Stimulated activated CD4-positive, alpha-beta T cell treated with anti-CD3 and anti-CD28 coated beads, Interleukin-4, amount 100 ng/mL, for 4 hours (primary cell): ENCODE measurements at places on chromosomes 1 and 21.

DNA sequence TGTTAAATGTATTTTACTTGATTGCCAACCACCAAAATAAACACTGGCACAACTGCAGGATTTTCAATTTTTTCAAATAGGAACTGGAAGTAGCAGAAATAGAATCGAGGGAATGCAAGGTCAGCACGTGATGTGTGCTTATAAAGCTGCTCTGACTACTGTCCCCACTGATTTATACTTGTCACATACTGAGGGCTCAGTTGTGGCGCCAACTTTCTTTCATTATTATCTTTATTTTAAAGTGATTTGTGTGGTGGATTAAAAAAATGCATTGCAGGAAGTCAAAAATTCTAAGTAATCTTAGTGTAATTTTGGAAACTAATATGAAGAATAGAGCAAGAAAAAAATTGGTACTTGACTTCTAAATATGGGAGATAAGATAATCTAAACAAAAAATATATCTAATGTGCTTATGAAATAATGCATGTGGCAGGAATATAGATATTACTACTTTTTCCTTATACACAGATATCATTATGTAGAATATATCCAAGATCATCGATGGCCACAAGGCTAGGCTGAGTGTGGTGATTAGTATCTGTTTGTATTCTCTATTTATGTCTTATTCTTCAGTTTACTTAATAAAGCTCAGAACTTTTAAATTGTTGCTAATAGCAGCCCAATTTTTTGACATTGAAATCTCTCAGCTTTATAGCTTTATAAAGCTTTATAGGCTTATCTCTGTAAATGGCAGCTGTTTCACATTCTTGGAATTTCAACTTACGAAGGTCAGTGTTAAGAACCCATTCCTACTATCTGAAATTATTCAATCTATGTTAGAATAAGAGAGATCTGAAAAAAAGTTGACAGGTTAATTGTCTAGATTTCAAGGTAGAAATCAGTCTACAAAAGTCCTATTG lies 404.5 kb upstream of the ADAMTS5 start:
- no peak for DNase-seq

DNA sequence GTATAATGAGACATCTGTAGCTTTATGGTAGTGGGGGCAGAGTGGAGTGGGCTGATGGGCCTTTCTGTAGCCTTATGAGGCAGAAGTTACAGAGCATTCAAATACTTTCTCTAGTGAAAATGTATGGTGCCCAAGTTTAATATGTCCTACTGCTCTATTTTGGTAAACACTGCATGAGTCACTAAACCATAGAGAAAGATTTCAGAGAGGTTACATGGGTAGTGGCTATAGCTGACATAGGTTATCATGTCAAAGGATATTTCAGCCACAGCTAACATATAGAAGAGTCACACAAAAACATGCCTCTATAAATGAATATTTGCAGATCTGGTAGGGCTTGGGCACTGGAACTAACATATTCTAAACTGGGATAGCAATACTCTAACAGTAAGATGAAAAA lies 212.4 kb upstream of the USP25 start:
- no peak for DNase-seq

GRCh38 chr1:2028870-2029560 lies 9.9 kb downstream of the GABRD start:
- DNase-seq: no peak

DNA sequence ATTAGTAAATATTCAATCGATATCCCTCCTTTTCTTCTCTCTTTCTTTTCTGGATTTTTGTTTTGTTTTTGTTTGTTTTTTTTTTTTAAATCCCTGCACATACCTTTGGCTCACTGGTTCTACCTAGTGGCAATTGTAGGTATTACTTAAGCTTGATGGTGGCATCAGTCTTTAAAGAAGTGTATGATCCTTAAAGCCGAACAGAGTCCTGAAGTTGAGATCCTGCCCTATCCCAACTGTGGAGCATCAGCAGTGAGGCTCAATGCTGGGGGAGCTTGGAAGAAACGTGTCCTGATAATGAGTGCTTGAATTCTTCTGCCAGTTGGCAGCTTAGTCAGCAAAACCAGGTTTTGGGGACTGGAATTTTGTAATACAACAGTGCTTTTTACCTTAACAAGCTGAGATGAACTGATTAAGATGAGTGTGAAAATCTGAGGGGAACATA lies 60.8 kb downstream of the FASLG start:
- no peak for DNase-seq

- DNase-seq: peak; percentile 38
Measured at GRCh38 chr21:45607021-45607908, 36.3 kb upstream of the PCBP3 start.

- DNase-seq: no peak
Measured at GRCh38 chr1:203769505-203770343, 4.7 kb downstream of the LAX1 start.

DNA sequence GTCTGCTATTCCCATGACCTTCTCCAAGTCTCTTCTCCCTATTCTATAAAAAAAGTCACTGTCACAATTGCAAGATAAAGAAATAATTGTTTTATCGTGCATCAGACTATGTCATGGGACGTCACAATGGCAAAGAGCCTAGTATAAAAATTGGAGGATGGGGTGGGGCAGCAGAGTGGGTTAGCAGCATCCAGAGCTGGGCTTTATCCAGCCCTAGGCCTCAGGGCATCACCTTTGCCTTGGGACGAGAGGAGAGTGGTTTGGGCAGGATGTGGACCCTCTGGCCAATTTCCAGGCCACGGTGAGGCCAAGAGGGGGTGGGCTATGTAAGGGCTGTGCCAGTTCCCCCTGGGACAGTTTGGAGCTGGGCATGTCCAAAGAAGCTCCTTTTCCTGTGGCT lies 25.7 kb downstream of the WNT4 start:
- DNase-seq: no peak

GRCh38 chr21:29078869-29079767 lies 5.7 kb upstream of the CCT8 start:
- DNase-seq: peak; percentile 14

DNA sequence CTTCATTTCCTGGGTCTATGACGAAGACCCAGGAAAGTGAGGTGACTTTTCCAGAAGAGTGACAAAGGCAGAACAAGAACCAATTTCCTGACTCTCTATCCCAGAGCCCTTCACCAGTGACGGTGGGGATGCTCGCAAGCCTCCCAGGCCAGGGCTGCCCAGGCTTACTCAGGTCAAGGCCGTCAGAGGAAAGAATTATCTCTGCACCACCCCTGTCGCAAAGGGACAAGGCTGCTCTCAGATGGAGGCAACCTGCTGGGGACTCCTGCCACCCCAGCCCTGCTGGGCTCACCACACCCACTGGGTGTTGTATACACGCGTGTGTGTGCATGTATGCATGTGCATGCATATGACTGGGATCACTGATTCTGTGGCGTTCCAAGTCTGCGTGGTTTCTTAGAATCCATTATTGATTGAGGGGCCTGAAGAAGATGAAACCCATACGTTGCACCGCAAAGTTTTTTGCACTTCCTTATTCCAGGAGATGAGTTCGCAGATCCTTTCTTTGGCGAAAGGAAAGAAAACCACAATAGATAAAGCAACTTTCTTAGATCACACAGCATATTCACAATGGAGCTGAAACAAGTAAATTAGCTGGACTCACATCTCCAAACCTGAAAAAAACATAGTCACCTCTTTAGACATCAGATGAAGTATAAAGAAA lies 255.8 kb downstream of the RHOU start:
- DNase-seq: no peak

- no peak for DNase-seq
Measured at GRCh38 chr21:24714646-24715200, 892.6 kb downstream of the MRPL39 start.

DNA sequence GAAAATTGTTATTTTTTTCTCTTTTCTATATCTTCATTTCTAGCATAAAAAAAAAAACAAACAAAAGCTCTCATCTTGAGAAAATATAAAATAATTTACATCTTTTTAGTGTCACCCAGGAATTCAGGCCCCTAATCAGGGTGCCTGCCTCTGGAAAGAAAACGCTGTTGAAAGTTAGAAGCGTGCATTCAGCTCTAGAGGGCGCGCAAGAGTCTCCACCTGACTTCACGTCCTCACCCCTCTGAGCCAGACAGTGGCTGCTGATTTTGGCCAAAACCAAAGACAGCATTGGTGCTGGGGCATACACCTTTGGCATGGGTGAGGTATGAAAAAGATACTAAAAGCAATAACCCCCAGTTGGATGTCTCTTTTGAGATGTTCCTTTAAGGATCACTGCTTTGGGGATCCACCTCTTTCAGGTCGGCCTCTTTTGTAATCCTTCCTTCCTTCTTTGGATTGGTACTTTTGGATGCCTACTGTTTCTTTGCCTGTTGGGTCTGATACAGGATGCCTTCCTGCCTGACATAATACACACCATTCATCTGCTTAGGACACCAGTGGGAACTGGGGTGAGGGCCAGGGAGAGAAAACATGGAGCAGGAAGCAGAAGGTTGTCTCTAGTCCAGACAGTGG lies 77.6 kb upstream of the CHRM3 start:
- no peak for DNase-seq

GRCh38 chr1:37442644-37443043 lies 31.7 kb upstream of the ZC3H12A start:
- DNase-seq: no peak

DNA sequence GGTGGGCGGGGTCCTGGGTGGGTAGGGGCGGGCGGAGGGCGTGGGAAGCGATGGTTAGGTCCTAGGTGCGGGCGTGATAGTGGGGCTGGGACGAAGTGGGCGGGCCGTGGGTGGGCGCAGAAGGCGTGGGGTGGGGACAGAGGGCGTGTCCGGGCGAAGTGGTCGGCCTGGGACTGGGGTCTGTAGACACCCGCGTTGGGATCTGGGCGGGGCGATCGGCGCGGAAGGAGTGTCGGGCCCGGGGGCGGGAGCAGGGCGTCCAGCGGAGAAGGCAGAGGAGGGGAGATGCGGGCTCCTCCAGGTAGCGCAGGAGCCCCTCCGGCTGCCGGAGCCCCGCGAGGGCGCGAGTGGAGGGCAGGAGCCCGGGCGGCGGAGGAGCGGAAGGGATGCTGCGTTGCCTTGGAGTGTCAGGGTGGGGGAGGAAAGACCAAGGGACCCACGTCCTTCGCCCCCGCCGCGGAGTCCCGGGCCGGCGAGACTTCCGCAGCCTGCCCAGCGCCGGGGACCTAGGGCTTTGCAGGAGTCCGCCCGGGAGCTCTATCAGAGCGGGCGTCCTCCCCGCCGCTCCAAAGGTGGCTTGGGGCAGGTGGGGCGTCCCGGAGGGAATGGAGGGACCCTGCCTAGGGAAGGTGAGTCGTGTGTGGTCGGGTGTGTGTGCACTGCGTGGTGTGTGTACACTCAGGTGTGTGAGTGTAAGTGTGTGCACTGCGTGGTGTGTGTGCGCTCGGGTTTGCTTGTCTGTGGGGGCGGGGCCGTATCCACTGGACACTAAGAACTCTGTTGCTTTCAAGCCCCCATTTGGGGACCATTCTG lies 27.0 kb upstream of the PRSS38 start:
- no peak for DNase-seq

DNA sequence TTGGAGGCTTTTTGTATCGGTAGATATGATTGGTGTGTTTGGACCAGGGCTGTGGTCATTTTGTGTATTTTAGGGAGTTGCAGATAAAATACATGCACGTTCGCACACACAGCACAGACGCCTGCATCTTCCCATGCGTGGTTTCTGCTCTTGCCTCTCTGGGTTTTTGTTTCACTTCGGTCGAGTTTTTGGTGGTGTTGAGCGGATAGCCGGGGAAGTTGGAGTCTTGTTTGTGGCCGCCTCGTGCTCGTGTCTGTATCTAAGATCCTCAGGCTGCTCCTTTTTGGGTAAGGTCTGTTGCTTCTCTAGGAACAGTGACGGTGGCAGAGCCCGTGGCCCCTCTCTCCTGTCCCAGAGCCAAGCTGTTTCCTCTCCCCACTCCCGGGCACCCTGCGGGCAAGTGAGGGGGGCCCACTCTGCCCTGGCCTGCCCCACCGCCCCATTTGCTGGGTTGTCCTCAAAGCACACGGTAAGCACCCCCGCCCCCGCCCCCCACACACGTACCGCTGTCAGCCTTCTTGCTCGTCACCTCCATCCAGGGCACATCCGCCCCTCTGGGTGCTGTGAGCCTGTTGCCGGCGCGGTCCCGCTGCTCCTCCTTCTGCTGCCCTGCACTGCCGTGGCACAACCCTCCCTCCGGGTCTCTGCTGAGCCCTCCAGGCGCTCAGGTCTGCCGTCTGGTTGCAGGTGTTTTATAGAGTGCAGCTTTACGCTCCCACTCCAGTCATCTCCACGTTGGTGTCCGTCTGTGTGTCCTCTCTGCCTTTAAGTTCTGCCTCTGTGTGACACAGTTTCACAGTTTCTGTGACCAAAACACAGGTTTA lies 51.9 kb downstream of the AGPAT3 start:
- peak; percentile 64 for DNase-seq

DNA sequence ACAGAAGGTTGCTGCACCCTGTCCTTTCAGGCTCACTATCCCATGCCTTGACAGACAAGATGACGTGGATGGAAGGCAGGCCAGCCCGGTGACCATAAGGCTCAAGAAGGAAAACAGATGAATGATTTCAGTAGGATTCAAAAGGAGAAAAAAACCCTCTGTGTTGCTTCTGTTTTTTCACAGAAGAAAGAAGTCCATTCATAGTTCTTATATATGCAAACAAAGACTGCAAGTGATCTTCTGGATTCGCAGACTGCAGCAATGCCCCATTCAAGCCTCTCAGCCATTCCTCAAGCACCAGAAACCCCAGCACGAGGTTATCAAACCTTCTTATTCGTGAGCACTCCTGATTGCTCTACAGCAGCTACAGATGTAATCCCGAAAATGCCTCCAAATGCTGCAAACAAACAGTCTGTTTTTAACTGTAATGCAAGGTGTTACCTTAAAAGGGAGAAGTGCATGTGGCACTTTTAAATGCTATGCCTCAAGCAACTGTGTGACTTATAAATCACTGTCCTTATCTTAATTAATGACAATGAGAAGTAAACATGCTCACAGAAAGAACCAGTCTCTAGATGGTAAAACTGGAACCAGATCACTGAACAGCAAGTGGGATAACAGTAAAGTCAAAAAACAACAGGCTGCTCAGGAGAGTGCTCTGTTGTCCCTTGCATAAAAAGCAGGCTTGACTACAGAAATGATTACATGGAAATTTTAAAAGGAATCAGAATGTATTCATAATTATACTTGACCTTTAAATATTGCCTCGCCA lies 173.9 kb downstream of the HHIPL2 start:
- DNase-seq: no peak

- DNase-seq: no peak
Measured at GRCh38 chr1:203200916-203201315, 14.4 kb upstream of the CHI3L1 start.

DNA sequence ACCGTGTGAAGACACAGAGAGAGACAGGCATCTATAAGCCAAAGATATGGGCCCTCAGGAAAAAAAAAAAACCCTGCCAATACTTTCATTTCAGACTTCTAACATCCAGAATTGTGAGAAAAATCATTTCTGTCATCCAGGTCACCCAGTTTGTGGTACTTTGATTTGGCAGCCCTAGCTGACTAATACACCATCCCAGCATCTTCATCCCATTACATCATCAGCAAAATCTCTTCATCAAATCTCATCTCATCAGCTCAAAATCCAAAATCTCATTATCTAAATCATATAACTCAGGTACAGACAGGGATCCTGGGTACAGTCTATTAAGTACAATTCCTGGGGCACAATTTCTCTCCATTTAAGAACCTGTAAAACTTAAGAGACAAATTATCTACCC lies 51.9 kb upstream of the GJA8 start:
- DNase-seq: no peak

- no peak for DNase-seq
Measured at GRCh38 chr1:153611356-153611755, 1.6 kb downstream of the S100A16 start.

- DNase-seq: no peak
Measured at GRCh38 chr1:219042769-219043168, 130.9 kb upstream of the LYPLAL1 start.

- no peak for DNase-seq
Measured at GRCh38 chr21:35476621-35477395, 427.7 kb upstream of the RUNX1 start.
